ENCODE measurements at places on chromosomes 2 and 18.

- DNase-seq: no peak
These were observed 72.0 kb downstream of the KCNF1 start for GRCh38 chr2:10983711-10984110.

DNA sequence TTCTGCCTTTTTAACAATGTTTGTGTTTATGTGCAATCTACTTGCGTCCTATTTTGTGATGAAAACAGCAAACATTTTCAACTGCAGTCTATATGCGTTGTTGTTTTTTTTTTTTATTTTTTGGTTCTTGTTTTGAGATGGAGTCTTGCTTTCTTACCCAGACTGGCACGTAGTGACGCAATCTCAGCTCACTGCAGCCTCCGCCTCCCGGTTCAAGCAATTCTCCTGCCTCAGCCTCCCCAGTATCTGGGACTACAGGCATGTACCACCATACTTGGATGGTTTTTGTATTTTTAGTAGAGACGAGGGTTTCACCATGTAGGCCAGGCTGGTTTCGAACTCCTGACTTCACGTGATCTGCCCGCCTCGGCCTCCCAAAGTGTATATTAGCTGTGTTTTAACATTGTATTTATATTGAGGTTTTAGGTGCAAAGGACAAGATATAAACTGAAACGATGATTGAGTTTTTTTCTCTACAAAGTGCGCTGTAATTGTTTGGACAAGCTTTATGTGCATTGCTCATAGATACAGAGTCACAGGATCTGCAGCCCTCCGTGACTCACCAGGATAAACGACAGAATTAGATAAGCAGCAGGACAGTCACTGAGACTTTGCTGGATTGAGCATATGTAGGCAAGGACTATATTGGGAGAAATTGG lies 17.4 kb downstream of the CDH7 start:
- DNase-seq: no peak

GRCh38 chr2:70069049-70069448 lies 18.2 kb upstream of the PCBP1 start:
- no peak for DNase-seq

DNA sequence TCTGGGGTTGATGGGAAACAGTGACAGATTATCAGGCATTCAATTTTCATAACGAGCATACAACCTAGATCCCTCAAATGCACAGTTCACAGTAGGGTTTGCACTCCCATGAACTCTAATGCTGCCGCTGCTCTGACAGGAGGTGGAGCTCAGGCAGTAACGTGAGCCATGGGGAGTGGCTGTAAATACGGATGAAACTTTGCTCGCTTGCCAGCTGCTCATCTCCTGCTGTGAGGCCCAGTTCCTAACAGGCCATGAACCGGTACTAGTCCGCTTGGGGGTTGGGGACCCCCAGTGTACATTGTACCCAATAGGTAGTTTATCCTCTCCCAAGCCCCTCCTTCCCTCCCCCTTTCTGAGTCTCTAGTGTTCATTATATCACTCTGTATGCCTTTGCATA lies 94.6 kb downstream of the PTH2R start:
- no peak for DNase-seq

DNA sequence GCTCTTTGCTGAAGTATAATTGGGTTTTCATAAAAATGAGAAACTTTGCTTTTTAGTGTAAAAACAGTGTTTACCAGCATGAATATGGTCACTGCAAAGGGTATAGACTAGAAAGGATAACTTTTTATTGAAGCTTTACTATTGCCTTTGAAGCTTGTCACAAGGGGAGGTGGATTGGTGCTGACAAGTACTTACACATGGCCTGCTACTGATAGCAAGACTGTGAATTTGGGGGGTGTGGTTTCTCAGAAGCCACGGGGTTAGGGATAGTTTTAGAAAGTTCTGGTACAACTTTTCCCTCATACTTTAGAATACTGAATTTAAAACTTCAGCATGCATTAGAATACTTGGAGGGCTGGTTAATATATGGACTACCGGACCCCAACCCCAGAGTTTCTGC lies 294.1 kb downstream of the SOCS6 start:
- no peak for DNase-seq

DNA sequence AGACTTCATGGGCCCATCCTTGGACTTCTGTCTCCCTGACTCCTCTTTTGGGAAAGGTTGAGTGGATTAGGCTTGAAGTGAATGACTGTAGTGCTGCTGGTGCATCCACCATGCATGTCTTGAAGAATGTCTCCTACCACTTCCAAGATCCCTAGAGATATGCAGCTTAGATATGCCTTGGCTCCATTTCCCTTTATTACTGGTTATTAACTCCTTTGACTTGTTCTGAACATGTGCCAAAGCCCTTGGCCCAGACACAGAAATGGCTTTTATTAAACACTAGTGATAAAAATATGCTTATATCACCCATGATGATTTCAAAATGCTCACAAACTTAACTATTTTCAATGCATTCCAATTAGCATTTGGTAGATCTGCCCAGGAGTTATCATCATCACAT lies 90.0 kb upstream of the SLC14A2 start:
- DNase-seq: no peak

GRCh38 chr2:4412637-4413187 lies 709.3 kb downstream of the DCDC2C start:
- no peak for DNase-seq

DNA sequence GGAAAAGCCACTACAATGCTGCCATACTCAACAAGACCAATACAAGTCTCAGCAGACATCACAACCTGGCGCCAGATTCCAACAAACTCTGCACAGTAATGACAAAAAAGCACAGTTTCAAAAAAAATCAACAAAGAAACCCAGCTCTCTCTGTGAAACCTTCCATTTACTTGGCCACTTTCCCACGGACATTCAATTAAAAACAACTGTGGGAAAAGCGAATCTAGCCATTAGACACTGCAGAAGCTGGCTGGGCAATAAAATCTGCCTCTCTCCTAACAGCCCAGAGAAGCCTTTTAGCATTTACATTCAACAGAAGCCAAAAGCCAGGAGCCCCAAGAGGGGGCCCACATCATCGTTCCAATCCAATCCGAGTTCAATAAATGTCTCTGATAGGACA lies 128.9 kb downstream of the HDAC4 start:
- DNase-seq: no peak

GRCh38 chr18:76697441-76697901 lies 124.9 kb upstream of the ZNF236 start:
- no peak for DNase-seq

GRCh38 chr18:6920099-6920955 lies 190.8 kb downstream of the ARHGAP28 start:
- no peak for DNase-seq

GRCh38 chr2:3108710-3109702 lies 268.6 kb downstream of the EIPR1 start:
- DNase-seq: no peak

- DNase-seq: no peak
These were observed 7.7 kb upstream of the NBAS start for GRCh38 chr2:15568874-15569273.

GRCh38 chr2:102932501-102932900 lies 170.7 kb downstream of the TMEM182 start:
- no peak for DNase-seq

DNA sequence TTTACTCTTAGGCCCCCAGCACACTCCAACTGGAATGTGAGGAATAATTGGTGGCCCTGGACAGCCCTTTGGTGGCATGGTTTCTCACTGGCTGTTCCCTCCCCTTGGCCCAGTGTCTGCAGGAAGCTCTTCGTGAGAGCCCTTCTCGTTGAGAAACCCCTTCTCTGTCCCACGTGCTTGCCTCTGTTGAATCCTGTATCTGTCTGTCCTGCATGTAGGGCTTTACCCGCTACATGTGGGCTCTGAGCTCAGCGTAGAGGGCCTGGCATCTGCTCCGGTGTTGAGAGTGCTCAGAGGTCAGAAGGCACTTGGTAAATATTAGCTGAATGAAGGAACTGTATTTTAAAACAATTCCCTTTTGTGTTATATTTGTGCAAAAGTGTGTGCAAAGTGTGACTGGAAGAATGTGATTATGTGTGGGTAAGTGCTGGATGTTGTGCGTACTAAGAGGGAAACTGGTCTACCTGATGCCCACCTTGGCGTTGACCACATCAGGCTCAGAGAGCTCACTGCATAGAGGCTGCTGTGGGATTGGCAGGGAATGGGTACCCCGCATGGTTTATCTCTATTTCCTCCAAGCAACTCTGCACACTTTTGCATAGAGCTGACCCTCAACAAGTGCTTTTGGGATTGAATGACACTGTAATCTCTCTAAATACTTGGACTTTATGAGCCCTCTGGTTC lies 40.0 kb downstream of the RNF144A start:
- DNase-seq: no peak

- DNase-seq: no peak
These were observed 160.8 kb upstream of the NOSTRIN start for GRCh38 chr2:168641636-168642035.

DNA sequence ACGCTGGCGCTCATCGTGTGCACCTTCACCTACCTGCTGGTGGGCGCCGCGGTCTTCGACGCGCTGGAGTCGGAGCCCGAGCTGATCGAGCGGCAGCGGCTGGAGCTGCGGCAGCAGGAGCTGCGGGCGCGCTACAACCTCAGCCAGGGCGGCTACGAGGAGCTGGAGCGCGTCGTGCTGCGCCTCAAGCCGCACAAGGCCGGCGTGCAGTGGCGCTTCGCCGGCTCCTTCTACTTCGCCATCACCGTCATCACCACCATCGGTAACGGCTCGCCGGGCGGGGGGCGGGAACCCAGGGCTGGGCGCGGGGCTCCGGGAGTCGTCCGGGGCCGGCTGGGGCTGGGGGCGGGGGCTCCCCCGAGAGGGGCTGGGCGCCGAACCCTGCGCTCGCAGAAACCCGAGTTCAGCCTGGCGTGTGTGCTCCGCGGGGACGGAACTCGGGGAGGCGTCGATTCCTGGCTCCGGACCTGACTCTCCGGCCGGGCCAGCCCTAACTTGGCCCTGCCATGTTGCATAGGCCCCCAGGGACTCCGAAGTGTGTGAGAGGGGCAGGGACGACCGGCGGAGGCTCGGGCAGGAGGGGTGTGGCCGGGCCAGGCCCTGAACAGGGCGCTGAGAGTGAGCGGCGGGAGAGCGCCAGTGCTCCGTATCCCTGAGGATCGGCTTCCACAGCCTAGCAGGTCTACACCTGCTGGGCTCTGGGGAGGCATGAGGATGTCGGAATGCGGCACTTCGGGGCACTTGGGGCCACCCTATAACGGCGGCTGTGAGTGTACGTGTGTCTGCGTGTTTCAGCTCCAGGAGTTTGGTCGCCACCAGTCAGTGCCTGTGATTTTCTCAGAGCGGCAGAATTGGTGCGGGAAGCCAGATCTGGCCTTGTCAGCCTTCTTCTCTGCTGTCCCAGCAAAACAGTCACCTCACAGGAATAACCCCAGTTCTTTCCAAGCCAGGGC lies 651 bp downstream of the KCNK3 start:
- DNase-seq: no peak

GRCh38 chr2:239939736-239940483 lies 85.2 kb downstream of the NDUFA10 start:
- DNase-seq: no peak

- no peak for DNase-seq
These were observed 185.3 kb downstream of the ANKRD30B start for GRCh38 chr18:14933049-14933851.

DNA sequence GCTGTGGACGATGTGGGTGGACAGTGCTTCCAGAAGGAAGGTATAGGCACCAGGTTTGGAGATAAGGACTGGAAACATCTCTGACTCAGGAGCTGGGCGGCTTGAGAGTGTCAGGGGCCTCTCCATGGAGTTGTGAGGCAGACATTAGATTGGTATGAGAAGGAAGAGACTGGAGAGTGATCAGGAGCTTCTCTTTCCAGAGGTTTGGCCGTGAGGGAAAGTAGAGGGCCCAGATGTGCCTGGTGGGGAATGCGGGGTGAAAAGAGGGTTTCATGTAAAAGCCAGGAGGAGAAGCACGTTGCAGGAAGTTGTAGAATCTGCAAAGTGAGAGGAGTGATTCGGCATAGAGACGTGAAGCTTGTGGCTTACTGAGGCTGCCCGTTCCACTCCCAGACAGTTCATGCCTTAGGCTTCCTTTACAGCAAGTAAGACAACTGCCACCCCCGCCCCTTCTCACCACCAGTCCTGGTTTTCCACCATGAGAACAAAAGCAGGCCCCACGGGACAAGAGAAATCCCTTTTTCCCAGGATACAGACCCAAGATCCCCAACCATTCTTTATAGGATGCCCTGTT lies 166.3 kb upstream of the HDAC4 start:
- DNase-seq: no peak

GRCh38 chr2:226184940-226185615 lies 614.5 kb downstream of the IRS1 start:
- DNase-seq: no peak

DNA sequence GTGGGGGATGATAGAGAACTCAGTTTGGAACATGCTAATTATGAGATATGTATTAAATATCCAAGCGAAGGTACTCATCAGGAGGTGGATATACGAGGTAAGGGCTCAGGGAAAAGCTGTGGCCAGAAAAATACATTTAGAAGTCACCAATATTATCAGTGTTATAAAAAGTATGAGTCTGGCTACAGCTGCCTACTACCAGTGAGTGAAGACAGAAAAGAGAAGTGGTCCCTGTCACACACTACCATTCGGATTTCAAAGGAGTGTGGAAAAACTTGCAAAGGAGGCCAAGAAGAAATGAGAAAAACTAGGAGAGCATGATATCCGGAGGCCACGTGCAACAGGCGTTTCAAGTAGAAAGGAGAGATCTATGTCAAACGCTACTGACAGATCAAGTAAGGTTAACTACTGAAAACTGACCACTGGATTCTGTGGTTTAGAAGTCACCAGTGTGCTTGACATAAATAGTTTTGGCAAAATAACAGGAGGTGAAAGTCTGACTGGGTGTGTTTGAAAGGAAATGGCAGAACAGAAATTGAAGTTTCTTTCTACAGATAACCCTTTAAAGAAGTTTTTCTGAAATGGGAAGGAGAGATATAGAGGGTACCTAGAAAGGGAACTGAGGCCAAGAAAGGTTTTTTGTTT lies 118.7 kb upstream of the DNMT3A start:
- DNase-seq: no peak

GRCh38 chr2:176173567-176174381 lies 14.7 kb upstream of the HOXD1 start:
- DNase-seq: no peak

- DNase-seq: no peak
These were observed 111.4 kb upstream of the TEX51 start for GRCh38 chr2:126787289-126787688.

DNA sequence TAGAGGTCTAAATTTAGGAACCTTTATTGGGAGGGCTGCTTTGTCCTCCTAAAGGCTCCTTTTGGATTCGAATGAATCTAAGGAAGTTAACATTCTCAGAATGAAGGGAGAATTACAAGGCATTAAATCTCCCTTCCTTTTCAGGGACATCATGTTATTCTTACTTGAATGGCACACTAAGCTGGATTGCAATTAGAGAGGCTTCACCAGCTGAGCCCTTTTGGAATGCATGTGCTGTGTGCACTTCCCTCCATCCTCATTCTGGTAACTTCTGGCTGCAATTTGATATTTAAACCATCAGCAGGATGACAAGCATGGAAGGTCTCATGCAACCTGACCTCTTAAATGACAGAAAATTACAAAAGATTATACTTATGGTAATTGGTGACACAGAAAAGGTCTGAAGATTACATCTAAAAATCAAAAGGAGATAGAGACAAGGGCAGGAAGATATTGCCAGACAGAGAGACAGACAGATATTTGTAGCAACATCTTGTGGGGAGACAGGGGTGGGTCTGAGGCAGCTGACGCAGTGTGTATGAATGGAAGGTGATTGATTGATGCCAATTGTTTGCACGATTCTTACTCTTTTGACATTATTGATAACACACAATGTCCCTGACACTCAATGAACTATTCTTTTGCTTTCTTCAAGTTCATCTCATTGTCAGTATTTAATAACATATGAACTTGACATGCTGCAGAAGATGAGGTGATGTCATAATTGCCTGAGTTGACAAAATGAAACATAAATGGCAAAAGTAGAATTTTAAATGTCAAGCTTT lies 570.8 kb upstream of the GYPC start:
- no peak for DNase-seq

- no peak for DNase-seq
These were observed 828 bp downstream of the CIB4 start for GRCh38 chr2:26640331-26640745.

All from bone marrow (tissue), 2 donors.